Anterior cingulate cortex (tissue), 58 donors: ENCODE measurements at places on chromosomes 7 and 10.
A peak's percentile ranks its signal among the peaks of the same experiment; 100 is the strongest.

GRCh38 chr7:103824251-103824650 is 165.2 kb downstream of the RELN start:
- no peak for DNase-seq

- DNase-seq, result no peak
Measured at GRCh38 chr10:67033878-67034277, 108.0 kb downstream of the LRRTM3 start.

- no peak for DNase-seq
Measured at GRCh38 chr10:131092876-131093275, 218.6 kb downstream of the TCERG1L start.

DNA sequence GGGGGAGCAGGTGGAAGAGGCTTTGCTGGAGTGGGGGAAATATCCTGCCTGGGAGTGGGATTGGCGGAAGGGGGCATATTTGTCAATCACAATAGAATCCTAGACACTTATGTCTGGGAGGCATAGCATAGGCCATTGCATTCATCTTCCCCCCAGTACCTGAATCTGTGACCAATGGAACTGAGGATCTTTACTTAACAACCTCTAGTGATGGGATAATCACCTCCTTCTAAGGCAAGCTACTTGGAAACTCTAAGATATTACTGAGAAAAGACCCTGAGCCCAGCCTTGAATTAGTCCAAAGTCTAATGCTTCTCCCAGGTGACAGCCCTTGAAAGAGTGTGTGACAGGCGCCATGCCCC is 90.7 kb downstream of the NPSR1 start:
- no peak for DNase-seq

GRCh38 chr10:102243309-102243708 is 2.0 kb upstream of the PITX3 start:
- DNase-seq, result no peak

DNA sequence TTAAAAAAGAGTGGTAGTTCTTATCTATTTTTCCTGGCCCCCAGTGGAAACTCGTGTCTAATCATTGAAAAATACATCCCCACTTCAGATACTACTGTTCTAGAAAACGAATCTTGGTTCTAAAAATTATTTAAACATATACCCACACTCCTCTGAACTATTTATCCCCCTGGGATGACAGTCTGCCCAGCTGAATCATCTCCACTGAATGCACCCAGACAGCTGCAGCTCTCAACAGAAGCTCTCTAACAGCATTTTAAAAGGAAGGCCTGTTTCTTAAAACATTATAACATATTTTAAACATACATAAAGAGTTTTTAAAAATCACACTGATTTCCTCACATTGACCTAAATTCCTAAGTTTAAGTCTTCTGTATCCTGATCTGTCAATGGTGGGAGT is 544.6 kb upstream of the PHF14 start:
- DNase-seq, result no peak

- DNase-seq, result no peak
Measured at GRCh38 chr10:125093199-125093973, 67.0 kb downstream of the CTBP2 start.

GRCh38 chr10:126841341-126841895 is 63.8 kb upstream of the DOCK1 start:
- no peak for DNase-seq

- DNase-seq, result peak; percentile 50
Measured at GRCh38 chr10:132987671-132988571, 45.6 kb upstream of the CFAP46 start.

DNA sequence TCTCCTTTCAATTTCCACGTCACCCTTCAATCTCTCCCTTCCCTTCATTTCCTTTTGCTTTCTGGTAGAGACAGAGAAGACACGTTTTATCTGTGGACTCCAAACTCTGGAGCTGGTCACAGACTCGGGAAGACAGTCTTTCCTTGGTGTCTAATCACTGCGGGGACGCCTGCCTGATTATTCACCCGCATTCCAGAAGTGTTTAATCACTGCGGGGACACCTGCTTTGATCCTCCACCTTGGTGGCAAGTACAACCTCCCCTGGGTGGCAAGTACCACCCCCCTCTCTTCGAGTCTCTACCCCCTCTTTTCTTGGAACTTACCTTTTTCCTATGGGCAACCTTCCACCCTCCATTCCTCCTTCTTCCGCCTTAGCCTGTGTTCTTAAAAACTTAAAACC is 15.3 kb upstream of the LRRC61 start:
- no peak for DNase-seq

DNA sequence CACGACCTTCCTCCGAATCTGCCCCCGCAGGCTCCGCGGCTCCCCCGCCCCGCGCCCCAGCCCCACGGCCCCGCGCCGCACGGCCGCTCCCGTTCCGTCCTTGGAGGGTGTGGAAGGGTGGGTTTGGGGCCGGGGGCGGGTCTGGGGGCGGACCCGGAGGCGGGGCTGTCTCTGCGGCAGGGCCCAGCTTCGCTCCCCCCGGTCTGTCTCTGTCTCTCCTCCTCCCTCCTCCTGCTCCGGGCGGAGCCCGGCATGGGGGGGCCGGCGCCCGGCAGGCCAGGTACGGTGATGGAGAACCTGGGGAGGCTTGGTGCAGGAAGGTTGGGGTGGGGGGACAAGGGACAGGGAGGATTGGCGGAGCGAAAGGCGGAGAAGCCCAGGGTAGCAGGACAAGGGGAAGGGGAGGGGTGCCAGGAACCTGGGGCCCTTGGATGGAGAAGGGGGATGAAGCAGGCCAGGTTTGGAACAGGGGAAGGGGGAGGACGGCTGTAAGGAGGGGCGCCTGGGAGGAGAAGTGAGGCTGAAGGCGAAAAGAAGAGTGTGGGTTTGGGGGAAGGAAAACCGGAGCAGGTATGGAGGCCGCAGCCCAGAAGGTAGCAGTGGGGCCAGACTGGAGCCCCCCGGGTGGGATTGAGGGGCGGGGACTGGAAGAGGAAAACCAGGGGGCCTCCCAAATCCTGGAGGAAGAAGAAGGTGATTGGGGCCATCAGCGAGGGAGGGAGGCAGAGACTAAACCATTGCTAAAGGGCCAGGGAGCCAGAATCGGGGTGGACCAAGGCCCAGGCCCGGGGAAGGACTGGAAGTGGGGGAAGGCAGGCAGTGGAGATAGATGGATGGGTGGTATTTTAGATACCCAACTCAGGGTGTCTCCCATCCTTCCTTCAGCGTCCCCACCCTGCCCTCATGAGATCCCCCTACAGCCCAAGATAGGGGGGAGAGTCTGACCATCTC is at the start of gene NYAP1:
Gene NYAP1 (plus strand): TSS at position 206 of the 951 bp plus-strand sequence. CDS start 1,385 bp downstream, outside the sequence.
- peak; percentile 62 for DNase-seq

DNA sequence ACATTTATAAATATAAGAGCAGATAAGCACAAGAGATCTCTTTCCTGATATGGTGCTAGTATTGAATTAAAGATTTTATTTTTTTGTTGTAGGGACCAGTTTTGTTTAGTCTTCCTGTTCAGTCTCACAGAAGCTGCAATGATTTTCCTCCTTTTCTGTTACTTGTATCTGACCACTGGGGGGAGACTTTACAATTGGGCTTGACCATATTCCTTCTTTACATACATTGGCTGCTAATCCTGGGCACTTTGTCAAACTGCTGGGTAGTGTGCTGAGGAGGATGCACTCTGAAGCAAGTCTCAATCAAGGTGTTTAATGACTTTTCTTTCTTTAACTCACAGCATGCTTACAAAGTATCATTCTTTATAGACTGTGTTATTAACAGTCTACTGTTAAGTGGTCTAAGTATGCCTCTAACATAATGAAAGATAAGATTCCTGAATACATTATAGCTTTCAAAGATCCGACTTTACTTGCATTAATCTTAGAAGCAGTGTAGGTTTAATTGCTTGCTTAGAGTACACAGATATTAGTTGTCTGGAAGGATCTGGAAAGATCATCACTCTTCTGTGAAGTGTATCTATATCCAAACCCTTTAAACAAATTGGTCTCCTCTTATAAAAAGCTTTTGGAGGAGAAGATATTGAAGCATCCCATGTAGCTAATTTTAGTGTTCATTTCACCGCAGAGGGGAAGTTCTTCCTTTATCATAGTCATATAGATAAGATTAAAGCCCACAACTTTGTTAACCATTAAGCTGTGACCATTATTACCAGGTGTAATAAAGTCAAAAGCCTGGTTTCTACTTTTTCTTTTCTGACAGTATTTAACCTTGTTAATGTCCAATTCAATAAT is 3.1 kb downstream of the PALS2 start:
- DNase-seq, result no peak

DNA sequence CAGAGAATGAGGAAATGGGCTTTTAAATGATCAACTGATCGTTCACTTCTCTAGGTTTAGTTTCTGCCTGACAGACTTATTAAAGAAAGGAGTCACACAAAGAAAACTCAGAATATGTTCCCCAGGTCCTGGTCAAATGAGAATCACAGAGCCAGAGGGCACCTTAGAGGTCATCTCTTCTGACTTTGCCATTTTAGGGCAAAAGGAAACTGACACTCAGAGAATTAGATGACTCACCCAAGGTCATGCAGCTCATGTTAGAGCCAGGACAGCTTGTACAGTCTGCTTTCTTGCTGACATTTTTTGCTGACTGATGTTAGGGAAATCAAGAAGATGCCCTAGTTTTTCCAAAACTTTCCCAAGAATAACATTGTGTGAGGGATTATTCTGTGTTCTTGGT is 312.7 kb upstream of the SP8 start:
- no peak for DNase-seq

DNA sequence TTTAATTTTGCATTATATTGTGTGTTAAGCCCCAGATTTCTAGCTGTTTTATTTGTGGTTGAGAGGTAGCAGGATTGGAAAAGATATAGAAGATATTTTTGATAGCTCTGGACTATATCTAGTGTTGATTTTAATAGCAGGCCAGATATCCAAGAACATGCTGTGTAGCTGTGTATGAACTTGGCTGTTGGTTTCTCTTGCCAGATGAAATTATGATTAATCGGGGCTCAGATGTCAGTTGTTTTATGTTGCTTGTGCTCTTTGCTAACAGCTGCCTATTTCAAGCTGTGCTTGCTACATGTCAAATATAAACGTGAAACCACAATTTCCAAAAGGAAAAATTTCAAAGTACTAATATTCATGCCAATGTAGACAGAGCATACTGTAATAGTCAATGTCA is 141.1 kb downstream of the GRM3 start:
- DNase-seq, result no peak

DNA sequence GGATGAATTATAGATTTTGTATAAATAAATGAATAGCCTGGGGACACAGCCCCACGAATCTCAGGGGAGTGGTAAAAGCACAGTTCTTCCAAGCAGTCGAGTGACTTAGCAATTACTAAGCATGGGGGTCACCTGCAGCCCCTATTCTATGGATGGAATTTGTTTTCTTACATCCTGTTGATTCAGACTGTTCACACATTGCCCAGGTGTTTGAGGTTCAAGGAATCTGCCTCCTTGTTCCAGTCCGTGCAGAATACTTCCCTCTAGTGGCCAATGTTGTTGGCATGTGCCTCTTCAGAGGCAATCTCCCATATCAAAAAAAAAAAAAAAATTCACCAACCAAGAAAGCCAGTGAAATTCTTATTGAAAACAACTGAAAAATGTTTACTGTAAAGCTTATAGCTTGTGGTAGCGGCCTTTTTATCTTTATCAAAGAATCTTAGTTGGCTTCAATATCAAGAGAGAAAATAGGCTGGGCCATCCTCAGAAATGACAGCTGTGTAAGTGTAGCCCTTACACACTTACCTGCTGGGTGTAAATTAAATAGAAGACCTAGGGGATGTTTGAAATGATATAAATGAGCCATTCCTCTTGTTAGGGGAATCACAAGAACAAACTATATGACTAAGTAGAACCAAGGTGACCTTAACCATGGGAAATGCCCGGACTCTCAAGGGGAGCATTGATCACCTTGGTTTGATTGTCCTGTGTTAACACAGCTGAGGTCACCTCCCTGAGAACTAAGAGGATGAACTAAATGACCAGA is 7.8 kb downstream of the LIPM start:
- no peak for DNase-seq

- DNase-seq, result no peak
Measured at GRCh38 chr7:82624337-82624736, 180.8 kb upstream of the CACNA2D1 start.

GRCh38 chr10:109982123-109982522 is 25.7 kb upstream of the ADD3 start:
- DNase-seq, result no peak

DNA sequence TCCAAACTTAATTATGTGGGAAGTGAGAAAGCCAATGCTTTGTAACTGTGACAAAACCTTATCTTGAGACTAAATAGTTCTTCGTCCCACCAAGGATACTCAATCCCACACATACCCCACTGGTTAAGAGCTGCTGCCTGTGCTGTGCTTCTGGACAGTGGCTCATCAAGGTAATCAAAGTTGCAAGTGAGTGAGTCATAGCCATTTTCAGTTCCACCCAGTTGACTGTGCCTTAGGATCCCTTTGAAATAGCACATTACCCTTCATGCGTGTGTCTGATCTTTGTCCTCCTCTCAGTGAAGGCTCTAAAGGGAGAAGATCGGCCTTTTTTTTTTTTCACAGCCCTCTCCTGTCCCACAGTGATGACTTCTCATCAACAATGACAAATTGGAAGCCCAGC is 706.0 kb upstream of the AUTS2 start:
- DNase-seq, result no peak

DNA sequence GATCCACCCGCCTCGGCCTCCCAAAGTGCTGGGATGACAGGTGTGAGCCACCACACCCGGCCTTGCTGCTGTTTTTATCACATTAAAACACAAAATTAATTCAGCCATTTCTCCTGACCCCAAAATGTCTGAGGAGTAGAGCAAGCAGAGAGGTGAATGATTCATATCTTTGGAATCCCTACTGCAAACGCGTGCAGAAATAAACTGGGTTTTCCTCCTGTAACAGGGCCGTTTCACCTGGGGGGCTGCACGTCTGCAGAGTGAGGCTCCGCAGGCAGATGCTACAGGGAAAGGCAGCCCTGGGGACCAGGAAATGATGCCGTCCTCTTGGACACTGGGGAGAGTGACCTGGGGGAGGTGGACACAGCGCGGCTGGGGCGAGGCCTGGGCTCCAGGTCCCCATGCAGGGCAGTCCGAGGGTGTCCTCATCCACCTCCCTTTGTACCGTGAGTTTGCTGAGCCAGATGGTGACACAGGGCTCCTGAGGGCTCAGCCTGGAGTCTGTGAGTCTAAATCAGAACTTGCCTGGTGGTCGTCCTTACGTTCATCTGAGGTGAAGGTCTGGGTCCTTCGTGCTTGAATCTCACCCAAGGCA is 41.9 kb downstream of the PDGFA start:
- DNase-seq, result no peak

GRCh38 chr10:44724415-44725174 is 186.5 kb upstream of the TMEM72 start:
- no peak for DNase-seq
